NCI-H146 (cell line): ENCODE measurements at places on chromosomes 6 and 20.

DNA sequence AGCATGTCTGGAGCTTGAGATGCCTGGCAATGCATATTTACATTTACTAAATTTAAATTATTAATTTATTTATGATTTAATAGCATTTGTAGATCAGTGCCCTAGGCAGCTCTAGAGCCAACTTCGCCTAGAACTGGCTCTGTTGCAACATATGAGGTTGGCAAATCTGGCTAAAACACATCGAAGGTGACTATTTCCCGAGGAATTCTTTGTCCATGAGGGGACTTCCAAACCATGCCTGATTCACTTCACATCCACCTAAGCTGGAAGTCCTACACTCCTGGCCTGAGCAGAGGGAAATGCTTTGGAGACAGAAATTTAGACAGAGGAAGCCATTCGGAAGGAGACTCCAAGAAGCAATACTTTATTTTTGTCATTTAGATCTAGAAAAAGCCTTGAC lies 211.0 kb upstream of the ARG1 start:
- DNase-seq = no peak

- no peak for DNase-seq
Measured at GRCh38 chr6:30894935-30895334, 10.6 kb downstream of the DDR1 start.

DNA sequence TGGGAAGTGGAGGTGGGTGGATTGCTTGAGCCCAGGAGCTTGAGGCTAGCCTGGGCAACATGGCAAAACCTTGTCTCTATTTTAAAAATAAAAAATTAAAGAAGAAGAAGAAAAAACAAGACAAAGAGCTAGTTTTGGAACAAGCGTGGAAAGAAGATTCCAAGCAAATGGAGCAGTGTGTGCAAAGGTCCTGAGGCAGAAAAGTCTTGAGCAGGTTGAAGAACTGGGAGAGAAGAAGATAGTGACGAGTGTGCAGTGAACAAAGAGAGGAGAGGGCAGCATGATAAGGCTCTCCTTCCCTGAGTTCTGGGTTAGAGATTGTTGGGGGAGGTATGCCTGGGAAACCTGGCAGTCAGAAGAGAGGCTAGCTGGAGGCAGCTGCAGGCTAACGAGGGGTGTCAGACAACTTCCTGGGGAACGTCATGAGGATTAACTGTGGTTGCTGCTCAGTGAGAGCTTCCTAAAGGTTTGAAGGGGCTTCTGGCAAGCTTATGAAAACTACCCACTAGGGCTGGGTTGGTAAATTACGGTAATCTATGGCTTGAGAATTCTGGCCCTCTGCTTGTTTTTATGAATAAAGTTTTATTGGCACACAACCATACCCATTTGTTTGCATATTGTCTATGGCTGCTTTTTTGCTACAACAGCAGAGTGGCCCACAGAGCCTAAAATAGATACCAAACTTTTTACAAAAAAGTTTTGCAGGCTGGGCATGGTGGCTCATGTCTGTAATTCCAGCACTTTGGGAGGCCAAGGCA lies 128.9 kb downstream of the ZFP64 start:
- DNase-seq = no peak

- DNase-seq = no peak
Measured at GRCh38 chr6:16420715-16421461, 182.5 kb downstream of the GMPR start.

DNA sequence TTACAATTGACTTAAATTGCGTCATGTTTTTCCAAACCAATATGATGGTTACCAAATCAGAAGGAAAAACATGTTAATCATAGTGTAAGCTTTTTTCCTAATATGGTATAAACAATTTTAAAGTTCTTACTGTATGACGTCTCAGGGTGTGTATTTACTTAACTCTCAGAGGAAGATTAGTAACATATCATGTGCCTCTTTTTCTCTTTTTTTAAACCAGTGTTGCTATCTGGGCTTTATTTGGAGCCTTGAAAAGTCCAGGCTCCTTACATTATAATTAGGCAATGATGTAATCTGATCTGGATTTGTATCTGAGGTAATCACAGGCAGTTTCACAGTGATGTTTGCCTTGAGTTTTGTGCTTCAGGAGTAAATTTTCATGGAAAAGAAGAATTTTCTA lies 20.4 kb upstream of the RAB23 start:
- DNase-seq = peak; percentile 18

DNA sequence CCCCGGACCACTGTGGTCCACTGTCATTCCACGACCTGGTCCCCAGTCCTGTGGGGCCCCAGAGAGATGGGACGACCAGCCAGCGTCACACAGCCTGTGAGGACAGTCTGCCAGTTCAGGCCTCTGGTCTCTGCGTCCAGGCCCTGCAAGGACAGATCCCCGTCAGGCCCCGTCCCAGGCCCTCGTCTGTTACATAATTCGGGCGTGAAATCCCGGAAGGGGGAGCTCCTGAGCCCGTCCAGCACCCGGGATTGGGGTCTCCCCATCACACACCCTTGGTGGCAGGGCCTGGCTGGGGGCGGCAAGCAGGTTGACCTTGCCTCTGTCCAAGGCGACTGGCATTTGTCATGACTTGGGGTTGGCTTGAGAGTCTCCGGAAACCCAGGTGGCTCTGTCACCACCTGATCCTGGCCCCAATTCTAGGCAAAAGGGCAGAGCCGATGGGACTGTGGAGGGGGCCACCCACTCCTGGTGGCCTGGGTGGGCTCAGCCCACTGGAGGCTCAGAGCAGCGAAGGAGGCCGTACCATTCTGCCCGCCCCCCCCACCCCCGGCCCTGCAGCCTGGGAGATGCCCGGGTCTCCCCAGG lies 73.8 kb upstream of the GATA5 start:
- DNase-seq = no peak

DNA sequence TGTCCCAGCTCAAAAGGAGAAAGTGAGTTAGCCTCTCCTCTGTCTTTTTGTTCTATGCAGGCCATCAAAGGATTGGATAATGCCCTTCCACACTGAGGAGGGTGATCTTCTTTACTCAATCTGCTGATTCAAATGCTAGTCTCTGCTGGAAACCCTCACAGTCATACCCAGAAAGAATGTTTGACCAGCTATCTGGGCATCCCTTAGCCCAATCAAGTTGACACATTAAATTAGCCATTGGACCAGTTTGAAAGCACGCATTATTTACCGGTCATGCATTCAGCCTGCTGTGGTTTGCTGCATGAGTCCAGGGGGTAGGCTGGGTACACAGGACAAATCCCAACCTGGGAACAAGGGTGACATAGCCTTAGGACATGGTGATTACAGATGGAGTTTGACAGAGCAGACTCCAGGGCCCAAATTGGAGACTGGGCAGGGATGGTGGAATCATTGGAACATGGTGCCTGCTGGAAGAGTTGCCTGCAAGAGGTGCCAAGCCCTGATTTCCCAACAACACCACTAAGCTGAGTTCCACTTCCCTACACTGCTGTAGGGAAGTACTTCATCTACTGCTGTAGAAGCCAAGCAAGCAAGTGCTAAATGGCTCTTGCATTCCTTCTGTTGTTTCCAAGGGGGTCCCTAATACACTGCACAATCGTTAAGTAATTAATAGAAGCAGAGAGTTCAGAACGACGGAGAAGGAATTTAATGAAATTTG lies 87.7 kb downstream of the RNF182 start:
- no peak for DNase-seq

- peak; percentile 72 for DNase-seq
Measured at GRCh38 chr20:10447028-10447427, 11.9 kb downstream of the SLX4IP start.

DNA sequence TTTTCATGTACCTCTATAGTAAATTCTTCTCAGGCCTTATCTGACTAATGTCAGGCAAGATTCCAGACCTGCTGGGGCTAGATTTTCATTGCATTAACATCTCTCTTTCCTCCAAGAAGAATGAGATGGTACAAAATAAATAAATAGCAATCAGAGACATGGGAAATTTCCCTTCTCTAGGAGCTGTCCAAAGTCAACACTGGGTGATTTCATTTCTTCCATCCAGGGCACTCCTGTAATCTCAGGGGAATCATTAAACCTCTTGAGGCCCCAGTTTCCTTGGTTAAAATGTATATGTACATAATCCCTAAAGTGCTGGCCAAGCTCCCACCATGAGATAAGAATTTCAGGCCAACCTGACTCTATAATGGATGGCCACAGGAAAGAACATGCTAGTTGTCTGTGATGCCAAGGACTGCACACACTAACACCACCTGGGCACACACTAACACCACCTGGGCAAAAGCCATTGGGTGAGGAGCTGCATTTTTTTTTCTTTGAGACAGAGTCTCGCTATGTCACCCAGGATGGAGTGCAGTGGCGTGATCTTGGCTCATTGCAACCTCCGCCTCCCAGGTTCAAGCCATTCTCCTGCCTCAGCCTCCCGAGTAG lies 912 bp downstream of the IL17F start:
- DNase-seq = no peak

DNA sequence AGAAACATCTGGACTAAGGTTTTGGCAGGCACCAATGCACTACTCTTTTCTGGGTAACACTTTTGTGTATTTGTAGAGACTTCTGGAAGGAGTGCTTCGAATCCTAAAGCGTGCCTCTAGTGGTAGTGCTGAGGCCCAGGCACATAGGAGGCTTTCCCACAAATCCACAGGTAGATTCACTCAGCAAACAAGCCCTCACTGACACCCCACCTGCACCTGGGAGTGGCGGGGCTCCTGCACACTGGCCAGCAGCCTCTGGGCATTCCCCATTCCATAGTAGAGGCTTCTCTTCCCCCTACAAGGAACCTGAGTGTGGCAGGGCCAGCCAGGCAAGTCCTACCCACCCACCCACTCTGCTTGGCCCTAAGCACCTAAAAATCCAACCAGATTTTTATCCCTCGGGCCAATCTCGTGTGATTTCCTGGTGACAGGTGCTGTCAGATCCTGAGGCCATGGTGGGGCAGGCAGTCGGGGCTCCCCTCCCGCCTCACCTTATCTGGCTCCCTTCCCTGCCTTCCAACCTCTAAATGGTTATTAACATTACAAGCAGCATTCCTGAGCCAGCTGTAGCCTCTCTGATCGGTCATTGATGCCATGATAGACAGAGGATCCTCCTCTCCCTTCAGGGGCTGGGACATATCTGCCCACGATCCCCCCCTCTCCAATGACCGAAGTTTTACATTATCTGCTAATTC lies 82.4 kb downstream of the SLC2A10 start:
- DNase-seq = peak; percentile 45

DNA sequence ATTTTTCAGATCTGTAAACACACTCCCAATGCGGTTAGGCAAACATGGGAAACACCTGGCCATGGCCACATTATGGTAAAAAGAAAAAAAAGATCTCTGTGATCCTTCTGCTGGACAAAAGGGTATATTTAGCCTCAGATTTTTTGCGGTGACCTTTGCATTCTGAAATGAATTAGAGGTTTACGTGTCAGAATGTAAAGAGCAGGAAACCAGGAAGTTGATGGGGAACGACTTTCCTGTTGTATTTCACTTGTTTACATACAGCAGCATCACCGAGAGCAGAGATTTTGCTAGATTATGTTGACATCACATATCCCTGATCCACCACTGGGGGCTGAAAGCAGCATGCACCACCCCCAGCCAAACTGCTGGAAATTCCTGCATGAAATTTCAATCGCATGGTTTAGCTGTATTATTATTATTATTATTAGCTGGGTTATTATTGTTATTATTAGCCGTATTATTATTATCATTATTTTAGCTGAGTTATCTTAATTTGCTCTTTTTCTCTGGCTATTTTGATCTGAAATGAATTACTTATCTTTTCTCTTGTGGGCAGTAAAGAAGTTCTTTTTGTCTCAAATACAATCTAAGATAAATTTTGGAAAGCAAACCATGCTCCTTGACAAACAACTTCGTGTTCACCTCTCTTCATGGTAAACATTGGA lies 189.4 kb downstream of the ZFP64 start:
- DNase-seq = peak; percentile 91

GRCh38 chr20:3738111-3739053 lies 5.9 kb downstream of the HSPA12B start:
- no peak for DNase-seq

DNA sequence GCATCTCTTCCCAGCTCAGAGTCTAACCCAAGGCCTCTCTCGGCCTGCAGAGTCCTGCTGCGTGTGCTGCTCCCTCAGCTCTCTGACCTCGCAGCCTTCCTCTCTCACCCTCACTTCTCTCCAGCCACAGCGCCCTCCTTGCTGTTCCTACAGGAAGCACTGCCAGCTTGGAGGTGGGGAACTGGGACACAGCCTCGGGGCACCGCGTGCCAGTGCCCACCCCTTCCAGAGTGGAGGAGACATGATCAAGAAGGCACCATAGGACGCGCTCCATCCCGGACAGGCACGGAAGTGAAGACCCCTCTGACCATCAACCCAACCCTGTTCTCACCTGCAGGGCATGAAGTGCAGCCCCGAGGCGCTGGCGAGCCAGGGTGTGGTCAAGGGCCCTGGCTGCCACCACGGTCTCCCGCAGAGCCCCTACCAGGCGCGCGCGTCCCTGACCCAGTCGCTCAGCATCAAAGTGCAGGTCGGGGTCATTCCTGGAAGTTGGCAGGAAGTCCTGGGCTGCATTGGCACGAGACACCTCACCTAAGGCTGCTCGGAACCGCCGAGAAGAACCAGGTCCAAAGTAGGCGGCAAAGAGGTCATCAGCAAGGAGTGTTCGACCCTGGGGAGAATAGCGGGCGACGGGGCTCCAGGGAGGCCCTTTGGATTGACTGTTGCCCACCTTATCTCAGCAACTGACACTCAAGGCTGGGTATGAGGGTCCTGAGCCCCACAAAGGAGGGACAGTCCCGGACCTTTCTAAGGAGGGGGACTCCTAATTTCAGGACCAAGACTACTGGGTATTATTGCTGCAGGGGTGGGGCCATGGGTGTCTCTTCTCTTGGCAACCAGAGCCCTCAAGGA lies 1.3 kb downstream of the VWA7 start:
- DNase-seq = no peak

GRCh38 chr6:100105919-100106529 lies 112.0 kb upstream of the MCHR2 start:
- no peak for DNase-seq

- DNase-seq = no peak
Measured at GRCh38 chr20:31597481-31597855, 7.6 kb upstream of the ID1 start.

DNA sequence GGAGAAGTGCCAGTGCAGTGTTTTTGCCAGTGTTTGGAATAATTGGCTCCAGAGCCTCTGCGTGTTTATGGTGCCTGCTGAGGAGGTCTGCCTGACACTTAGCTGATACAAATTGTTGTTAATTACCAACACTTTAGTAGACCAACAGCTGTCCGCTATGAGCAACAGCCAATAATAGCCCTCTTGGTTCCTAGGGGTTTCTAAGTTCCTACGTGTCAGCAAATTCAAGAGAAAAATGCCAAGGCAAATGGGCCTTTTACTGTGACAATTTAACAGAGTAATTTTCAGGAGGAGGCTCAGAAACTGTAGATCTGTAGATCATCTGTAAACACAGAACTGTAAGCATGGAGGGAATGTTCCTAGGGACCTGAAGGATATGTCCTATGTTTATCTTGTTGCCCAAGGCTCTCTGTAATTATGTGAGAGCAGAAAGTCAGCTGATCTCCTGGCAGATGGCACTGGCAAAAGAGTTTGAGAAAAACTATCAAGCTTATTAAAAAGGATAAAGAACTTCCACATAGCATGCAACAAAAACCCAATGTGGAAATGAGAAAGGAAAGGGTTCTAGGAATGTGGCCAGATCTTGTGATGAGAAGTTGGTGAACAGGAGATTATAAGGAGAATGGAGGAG lies 157.7 kb downstream of the GJA1 start:
- peak; percentile 20 for DNase-seq

- DNase-seq = no peak
Measured at GRCh38 chr6:11772109-11772825, 6.3 kb downstream of the ADTRP start.
